ENCODE measurements at places on chromosomes 6 and 20. TPM values are rescaled to one million over a fixed set of nuclear protein-coding genes. Genes with fewer than 3 reads are reported as not detected.

Gene ID1
- total RNA-seq: 411 TPM

Gene ZBTB46
- total RNA-seq: 3.4 TPM

Gene RAB23
- 20.6 TPM for total RNA-seq

Gene PRDM1
- total RNA-seq: 0.86 TPM

Gene SPEF1
- not detected for total RNA-seq

Gene OR2J3
- not detected for total RNA-seq

Gene PSORS1C2
- not detected for total RNA-seq

Gene BHLHE23
- total RNA-seq: not detected

Gene AVP
- not detected for total RNA-seq

Gene LY6G6C
- total RNA-seq: not detected

Gene CST8
- not detected for total RNA-seq

Gene COL19A1
- 0.06 TPM for total RNA-seq

Gene TINAG
- not detected for total RNA-seq

Gene DDO
- total RNA-seq: 1.2 TPM

Gene TP53TG5
- total RNA-seq: not detected

Gene MUCL3
- not detected for total RNA-seq

Gene RIMS4
- total RNA-seq: 2.0 TPM

Gene JAG1
- total RNA-seq: 62.5 TPM

Gene KIF25
- not detected for total RNA-seq

Gene ZNF165
- 0.71 TPM for total RNA-seq

Gene C4A
- 0.27 TPM for total RNA-seq

Gene ULBP2
- 53.7 TPM for total RNA-seq

Gene GMNN
- total RNA-seq: 130 TPM

Gene TOMM34
- total RNA-seq: 87.9 TPM

Gene RSPH9
- not detected for total RNA-seq

Gene EDN1
- total RNA-seq: 30.2 TPM

Gene DPPA5
- total RNA-seq: not detected

Gene PKIB
- 23.7 TPM for total RNA-seq

Gene SLC17A3
- total RNA-seq: not detected

Gene HLA-DPA1
- total RNA-seq: 13.8 TPM

Gene STK38
- 31.6 TPM for total RNA-seq

Gene SF3B5
- total RNA-seq: 200 TPM

Gene FRMD1
- total RNA-seq: not detected

Gene ARMC2
- total RNA-seq: 4.0 TPM

Gene MYLK2
- total RNA-seq: 3.0 TPM

Gene C6orf163
- 0.63 TPM for total RNA-seq

Gene SYNDIG1
- total RNA-seq: 0.80 TPM

Gene SIRPD
- total RNA-seq: not detected

Gene CLVS2
- under 0.01 TPM for total RNA-seq

Data from Daoy (cell line).